ENCODE measurements at places on chromosomes 3 and 15.
A peak's percentile ranks its signal among the peaks of the same experiment; 100 is the strongest.

- DNase-seq = peak; percentile 46
Measured at GRCh38 chr15:66252685-66253417, 699 bp downstream of the MEGF11 start.

- DNase-seq = no peak
Measured at GRCh38 chr15:67716171-67716570, 109.1 kb upstream of the SKOR1 start.

DNA sequence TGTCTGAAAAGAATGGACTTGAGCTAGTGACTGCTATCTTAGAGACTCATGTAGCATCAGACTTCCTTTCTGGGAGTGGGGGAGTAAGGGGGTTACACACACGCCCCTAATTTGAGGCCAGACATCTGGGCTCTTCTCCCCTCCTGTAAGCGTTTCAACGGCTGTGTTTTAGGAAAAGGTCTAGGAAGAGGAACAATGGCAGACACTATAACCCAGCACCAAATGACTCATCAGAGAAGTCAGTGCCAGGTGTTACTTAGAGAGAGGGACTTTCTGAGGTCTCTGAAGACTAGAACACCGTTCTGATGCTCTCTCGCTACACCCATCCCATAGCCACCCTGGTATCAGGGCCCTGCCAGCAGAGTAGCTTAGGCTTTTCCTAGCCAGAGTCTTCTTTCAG is 65.5 kb downstream of the SSUH2 start:
- DNase-seq = peak; percentile 50

GRCh38 chr15:63895194-63895593 is 61.4 kb upstream of the HERC1 start:
- DNase-seq = peak; percentile 50

DNA sequence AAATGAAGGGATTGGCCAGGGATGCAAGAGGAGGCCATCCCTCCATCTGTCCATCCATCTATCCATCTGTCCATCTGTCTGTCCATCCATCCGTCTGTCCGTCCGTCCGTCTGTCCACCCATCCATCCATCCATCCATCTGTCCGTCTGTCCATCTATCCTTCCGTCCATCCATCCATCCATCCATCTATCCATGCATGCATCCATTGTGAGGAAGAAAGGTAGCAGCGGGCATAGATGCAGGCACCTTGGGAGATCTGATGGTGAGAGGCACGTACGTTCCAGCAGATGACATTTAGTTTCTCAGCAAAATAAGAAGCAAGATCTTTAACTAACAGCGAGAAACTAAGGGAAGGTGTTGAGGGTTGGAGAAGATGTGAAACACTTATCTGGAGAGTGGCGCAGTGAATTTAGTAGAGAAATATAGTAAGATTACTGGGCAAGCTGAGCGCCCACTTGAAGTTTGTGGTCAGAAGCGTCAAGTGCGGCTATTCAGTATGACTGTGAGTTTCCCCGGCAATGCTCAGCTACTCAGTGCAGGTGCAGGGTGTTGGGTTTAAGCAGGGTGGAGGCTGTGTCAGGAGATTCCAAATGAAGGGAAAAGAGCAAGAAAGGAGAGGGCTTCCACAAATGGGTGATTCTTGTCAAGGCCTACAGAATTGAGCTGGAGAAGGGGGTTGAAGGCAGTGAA is 22.4 kb upstream of the SRP14 start:
- no peak for DNase-seq

DNA sequence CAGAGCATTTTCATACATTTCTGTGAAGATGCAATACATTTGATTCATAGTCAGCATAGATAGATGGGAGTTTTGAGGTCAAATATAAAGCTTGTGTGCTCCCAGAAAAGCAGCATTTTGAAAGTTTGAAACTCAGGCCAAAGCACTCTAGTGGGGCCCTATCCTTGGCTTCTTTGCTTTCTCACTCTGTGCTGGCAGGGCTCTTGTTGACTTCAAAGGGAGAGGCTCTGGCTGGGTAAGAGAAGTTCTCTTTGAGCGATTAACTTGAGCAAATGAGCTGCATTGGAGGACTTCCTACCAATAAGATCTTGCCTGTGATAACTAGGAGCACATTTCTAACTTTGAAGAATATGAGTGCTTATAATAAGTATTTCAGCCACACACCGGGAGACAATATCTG is 214.0 kb upstream of the RARB start:
- DNase-seq = no peak

DNA sequence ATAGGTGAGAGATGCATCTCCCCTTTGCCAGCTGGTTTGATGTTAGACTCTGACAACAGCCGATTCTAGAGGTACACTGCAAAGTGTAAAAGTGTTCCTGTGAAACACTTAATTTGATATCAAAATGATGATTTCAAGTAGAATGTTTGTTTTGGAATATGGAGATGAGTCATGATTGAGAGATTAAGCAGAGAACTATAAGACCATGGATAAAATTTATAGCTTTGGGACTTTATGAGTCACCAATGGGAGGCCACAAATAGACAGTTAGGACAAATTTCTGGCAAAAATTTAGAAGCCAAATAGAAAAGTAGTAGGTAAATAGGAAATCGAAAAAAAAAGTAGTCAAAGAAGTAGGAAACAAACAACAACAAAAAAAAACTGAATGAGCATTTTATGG is 672.5 kb downstream of the NSUN3 start:
- DNase-seq = no peak

DNA sequence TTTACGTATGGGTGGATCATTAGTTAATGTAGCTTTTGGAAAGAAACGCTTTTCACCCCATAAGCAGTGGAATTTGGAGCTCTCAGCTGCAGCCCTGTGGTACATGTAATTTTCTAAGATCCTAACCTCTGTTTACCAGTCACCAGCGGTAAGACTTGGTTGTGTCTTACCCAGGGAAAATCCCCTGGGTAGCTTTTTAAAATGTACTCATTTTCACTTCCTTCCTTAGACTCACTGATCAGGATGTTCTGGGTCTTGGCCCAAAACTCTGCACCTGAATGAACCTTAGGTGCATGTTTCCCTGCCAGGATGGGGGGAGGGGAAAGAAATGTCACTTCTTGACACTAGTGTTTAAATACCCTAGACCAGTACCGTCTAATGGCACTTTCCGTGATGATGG is 605.2 kb downstream of the MAGI1 start:
- no peak for DNase-seq

DNA sequence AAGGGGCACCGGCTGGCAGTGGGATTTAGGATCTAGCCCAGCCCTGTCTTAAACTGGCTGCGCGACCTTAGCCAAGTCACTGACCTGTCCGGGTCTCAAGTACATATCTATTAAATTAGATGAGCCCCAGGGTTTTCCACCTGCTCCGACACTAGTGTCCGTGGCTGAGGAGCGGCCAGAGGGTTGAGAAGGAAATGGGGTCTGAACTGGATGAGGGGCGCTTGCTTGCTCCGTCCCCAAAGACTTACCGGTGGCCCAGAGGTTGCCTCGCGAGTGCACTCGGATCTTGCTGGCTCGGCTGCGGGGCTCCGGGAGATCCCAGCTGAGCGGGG is 285 bp downstream of the NMB start:
- no peak for DNase-seq

DNA sequence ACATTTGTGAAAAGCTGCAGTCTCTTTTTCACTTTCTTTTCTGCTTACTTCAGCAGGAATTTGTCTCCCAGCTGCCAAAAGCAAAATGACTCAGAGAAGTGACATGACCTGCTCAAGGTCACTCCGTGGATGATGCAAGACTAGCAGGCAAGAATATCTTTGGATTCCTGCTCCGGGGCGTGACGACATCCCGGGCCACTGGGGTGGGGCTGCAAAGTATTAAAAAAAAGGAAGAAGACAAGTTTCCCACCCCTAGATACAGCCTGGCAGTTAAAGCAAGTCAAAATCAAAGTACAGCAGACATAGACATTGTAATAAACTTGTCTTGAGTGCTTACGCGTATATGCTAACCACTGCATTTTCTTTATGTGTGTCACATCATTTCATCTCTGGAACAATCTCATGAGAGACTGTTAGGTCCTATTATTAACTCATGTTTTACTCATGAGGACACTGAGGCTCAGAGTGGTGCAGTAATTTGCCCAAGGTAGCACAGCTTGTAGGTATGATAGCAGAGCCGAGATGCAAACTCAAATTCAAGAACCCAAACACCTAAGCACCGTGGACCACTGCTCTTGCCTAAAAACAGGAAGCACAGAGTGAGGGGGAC is 485.2 kb upstream of the PROK2 start:
- peak; percentile 78 for DNase-seq

- no peak for DNase-seq
Measured at GRCh38 chr3:196195664-196196265, 15.4 kb downstream of the ZDHHC19 start.

GRCh38 chr3:156675830-156676767 is 1.7 kb downstream of the TIPARP start:
- peak; percentile 39 for DNase-seq

DNA sequence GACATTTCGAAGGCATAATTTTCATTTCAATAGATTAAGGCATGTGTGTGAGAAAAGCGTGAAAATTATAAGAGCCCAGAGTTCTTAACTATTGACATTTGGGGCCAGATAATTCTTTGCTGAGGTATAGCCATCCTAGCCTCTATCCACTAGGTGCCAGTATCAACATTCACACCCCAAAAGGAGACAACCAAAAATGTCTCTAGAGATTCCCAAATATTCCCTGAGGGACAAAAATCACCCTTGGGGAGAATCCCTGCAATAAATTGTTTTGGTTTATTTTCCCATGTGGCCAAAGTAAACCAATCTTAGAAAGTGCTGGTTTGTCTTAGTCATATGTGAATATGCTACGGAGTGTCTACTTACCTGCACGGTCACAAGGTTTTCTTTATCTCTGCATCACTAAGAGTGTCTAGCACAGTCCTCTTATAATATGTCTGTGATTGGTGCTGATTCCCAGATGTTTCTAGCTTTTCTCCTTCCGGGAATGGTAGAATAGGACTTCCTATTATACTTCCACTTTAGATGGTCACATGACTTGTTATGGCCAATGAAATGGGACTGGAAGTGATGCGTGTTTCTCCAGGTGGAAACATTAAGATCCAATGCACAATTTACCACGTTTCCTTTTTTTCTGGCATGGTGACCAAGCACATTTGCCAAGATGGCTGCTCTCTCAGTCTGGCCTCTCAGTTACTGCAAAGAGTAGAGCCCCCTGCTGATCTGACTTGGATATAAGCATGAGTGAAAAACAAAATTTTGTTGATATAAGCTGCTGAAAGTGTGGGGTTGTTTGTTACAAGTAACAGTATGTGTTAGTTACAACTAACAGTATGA is 8.0 kb upstream of the KBTBD8 start:
- peak; percentile 64 for DNase-seq

DNA sequence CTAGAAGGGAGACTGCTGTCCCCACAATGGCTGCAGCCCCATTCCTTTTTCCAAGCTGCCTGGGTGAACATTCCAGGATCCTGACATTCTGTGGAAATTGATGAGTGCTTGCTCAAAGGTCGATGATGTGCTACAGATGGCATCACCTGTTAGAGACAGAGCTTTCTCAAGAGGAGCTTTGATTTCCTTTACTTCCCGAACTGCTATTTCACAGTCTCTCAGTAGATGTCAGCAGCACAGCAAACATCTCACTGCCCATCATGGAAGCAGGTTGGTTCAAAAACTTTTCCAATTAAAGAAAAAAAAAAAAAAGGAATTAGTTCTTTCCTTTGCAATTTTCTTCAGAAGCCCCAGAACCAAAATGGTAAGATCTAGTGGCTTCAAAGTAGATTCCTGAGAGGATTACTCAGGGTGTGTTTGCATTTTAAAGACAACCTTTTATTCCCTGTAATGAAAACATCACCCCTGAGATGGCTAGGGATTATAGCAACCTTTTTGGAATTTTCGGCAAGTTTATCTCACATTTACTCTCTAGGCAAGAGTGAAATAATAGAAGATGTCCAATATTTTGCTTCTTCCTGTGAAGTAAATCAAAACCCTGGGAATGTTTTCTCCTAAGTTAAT is 44.8 kb downstream of the POLR2M start:
- DNase-seq = no peak

DNA sequence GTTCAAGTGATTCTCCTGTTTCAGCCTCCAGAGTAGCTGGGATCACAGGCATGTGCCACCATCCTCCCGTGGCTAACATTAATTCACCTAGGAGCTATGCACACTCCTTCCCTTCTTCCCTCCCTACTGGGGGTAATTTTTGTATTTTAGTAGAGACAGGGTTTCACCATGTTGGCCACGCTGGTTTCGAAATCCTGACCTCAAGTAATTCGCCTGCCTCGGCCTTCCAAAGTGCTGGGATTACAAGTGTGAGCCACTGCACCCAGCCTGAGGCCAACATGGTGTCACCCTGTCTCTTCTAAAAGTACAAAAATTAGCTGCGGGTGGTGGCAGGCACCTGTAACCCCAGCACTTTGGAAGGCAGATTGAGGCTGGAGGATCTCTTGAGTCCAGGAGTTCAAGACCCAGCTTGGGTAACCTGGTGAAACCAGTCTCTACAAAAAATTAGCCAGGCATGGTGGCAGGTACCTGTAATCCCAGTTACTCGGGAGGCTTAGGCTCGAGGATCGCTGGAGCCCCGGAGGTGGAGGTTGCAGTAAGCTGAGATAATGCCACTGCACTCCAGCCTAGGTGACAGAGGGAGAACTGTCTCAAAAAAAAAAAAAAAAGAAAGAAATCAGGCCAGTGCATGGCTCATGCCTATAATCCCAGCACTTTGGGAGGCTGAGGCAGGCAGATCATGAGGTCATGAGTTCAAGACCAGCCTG is 6.1 kb downstream of the RNU5B-1 start:
- no peak for DNase-seq

- no peak for DNase-seq
Measured at GRCh38 chr15:65561934-65562333, 31.7 kb downstream of the HACD3 start.

DNA sequence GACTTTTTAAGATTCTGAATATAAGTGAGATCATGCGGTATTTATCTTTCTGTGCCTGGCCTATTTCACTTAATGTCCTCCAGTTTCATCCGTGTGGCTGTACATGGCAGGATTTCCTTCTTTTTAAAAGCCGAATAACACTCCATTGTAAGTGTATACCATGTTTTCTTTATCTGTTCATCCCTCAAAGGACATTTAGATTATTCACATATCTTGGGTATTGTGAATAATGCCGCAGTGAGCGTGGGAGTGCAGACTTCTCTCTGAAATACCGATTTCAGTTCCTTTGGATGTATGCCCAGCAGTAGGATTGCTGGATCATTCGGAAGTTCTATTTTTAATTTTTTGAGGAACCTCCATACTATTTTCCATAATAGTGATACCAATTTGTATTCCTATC is 136.1 kb downstream of the APBA2 start:
- no peak for DNase-seq

Measured in common myeloid progenitor, CD34-positive (primary cell).